ENCODE measurements at places on chromosomes 3 and 15.

GRCh38 chr3:171614318-171614921, 154.2 kb upstream of the TNIK start:
- ATAC-seq = no peak

DNA sequence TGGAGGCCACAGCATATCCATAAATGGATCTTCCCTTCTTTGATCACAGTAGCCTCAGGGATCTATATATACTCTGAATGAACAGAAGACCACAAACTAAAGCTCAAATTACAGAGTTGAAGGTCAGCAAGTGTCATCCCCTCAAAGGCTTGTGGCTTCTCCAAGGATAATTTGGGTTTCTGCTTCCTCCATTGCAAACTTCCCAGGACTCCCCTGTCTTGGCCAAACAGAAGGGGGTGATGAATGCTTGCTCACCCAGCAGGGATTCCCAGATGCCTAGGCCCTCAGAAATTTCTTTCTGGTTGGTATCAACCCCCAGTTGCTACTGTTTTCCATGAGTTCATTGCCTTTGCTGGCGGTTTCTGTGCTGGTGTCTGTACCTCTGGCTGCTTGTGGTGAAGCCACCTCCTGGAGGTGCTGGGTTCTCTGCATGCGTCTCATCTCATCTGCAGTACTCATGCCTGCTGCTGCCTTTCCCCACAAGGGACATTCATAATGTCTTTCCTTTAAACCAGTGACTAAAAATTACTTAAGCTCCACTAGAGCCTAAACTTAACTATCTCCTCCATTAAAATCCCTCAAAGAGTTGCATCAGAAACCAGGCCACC, 17.7 kb downstream of the ENTPD3 start:
- ATAC-seq = no peak

- ATAC-seq = no peak
Observed at GRCh38 chr15:29233566-29233965, 36.1 kb downstream of the NSMCE3 start.

GRCh38 chr3:134651347-134652041, 672 bp upstream of the KY start:
- ATAC-seq = no peak

DNA sequence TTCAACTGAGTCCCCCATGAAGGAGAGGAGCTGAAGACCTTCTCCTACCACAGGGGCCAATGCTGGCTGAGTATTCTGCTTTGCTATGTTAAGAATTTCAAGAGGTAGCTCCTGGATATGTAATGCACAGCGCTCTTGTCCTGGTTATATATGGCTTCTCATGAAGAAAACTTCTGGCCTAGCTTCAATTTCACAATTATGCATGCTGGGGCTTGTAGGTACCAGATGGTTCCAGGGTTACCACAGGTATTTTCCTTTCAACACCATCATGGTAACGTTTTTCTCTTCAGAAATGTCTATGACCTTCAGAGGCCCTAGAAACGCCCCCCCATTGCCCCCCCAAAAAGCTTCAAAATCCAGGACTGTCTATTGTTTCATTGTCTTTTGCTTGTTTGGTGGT, 311.7 kb upstream of the ICE2 start:
- peak; percentile 55 for ATAC-seq

DNA sequence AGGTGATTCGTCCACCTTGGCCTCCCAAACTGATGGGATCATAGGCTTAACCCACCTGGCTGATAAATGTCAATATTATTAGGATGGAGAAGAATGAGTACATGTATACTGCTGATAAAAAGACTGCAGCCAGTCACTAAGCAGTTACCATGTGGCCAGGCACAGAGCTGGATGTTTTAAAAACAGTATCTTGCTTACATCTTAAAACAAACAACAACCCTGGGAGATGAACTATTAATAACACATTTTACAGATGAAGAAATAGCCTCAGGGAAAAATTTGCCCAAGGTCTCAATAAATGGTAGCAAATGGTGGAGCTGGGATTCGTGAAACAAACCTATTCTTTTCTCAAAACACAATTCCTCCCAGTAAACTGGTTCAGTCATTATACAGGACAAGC, 18.1 kb downstream of the IL17RD start:
- no peak for ATAC-seq

GRCh38 chr3:10722911-10723310, 93.1 kb upstream of the SLC6A11 start:
- no peak for ATAC-seq

DNA sequence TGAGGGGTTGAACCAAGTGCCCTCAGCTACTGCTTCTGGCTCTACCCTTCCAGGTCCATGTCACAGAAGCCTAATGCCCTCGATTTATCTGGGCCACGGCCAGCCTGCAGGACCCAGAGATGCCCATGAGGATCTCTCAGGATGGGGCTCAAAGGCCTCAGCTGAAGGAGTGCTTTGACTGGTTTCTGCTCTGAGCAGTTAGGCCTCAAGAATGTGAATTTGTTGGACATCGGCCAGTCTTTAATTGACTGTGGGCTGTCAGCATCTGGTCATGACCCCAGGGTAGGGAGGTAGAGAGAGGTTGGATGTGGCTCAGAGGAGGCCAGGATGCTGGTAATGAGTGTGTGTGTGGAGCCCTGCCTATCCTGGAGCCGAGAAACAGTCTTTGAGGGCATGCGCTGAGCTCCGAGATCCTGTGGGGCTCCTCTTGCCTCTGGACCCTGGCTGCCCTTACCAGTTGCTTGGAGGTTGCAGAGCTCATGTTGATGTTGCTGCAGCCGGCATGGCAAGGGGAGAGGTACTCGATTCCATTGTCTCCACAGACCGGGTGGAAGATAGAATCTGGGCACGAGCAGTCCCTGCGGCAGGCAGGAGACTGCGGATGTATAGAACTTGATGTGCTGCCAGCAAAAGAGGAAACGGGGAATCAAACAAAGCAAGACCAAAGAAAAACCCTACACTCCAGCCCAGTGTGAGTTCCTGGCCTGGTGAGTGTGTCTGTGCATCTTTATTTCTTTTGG, 49.1 kb upstream of the RAB6B start:
- ATAC-seq = peak; percentile 47

GRCh38 chr3:175378348-175378747, 519.2 kb downstream of the NAALADL2 start:
- ATAC-seq = no peak

- ATAC-seq = peak; percentile 44
Observed at GRCh38 chr15:64162478-64162868, 349 bp downstream of the PPIB start.

DNA sequence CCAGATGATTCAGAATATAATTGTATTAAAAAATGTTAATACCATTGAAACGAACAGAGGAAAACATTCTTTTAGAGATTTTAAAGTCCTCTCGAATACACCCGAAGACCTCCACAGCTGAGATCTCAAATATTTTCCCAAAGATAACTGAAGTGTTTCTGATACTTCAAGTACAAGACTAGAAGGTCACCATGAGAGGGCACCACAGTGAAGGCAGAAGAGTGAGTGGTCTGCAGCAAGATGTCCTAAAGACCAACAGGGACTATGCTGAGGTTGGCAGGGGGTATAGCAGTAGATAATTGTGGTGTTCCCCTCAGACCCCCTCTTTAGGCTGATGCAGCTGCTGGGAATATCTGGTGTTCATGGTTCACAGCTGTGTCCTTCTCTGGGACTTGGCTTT, 156.5 kb downstream of the PDCD6IP start:
- ATAC-seq = no peak

- no peak for ATAC-seq
Observed at GRCh38 chr15:78682693-78683410, 41.8 kb upstream of the CHRNB4 start.

DNA sequence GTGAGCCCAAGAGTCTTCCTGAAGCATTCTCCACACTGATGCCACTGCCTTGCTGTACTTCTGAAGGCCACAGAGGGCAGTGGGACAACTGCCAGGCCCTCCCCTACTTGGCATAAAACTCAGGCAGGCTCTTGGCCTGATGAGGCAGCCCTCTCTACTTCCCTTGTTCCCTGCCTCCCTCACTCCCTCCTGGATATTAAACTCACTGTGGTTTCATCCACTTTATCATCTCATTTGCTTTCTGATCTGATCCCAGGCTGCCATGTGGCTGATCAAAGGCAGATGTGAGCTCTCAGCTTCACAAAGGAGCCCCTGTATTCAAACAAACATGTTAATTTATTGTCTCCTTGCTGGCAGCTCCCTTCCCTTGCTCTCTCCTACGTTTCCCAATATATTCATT, 533.5 kb downstream of the IGSF11 start:
- peak; percentile 47 for ATAC-seq

- ATAC-seq = no peak
Observed at GRCh38 chr15:77032052-77032646, 37.2 kb downstream of the PSTPIP1 start.

- ATAC-seq = peak; percentile 76
Observed at GRCh38 chr3:122357828-122358702, 25.0 kb downstream of the MIX23 start.

GRCh38 chr3:148173851-148174250, 523.9 kb upstream of the AGTR1 start:
- no peak for ATAC-seq

GRCh38 chr3:181687190-181687589, 24.5 kb upstream of the SOX2 start:
- no peak for ATAC-seq

DNA sequence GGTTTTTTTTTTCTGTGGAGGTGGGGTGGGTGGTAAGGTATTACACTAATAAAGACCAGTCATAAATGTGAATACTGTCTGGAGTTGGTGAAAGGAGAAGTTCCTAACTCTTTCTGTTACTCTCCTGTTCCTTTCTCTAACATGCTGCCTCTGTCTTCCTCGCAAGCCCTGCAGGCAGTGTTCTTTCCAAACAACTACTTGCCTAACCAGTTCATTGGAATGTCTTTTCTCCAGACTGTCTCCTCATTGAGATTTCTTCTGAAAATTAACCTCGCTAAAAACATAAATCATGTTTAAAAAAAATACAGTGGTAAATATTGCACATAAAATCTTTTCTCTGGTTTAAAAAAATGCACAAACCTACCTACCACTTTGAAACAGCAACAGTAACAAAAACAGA, 135.2 kb downstream of the TP63 start:
- ATAC-seq = peak; percentile 83

- no peak for ATAC-seq
Observed at GRCh38 chr3:80733522-80734176, 965.9 kb upstream of the ROBO1 start.

DNA sequence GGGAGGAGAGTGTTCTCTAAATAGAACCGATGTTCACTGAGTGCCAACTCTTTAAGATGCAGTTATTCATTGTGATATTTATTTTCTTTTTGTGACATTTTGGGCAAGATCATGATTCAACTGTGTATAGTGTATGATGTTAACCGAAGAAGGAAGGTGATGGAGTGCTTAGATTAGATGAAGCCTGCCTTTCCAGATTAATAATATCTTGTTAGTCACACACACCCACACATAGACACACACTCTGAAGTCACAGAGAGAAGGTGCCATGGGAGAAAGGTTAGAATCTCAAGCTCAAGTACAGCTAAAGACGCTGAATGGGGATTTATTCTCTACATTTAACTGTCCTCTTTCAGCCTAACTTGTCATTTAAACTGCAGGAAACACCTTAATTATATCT, 77.0 kb downstream of the SLC9A9 start:
- ATAC-seq = peak; percentile 61

DNA sequence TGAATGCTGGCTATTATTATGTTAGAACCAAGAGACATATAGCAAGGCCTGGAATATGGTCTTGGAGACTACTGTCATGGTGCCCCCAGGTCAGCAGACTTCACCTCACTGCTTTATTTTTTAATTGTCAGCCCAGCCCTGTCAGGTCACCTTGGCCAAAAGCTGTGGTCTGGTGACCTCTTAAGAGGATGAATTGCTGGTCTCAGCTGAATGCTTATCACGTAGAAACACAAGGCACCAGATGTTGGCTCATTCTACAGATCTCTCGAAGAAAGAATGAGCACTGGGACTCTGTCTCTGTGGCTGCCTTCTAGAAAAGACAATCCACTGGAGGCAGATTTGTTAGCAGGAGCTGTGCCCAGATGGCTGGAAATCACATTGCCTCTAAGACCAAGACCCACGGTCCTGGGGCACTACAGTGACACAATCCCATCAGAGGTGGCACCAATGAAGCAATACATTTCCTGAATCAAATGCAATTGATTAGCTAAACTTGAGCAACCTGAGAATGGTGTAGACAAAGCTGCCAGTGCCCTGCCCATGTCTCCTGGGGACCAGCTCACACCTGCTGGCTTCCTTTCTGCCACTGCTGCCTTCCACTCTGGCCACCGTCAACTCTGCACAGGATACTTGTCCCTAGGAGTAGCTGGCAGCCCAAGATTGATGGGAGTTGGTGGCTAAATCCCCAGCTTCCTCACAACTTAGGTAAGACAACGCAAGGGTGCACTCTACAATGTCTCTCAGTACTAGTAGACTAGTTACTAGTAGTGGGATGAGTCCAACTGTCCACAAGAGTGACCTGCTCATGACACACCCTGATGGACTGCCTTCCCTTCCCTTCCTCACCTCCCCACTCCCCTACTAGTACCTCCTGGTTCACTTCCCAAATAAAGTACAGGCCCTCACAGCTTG, 384.9 kb upstream of the PROK2 start:
- no peak for ATAC-seq

DNA sequence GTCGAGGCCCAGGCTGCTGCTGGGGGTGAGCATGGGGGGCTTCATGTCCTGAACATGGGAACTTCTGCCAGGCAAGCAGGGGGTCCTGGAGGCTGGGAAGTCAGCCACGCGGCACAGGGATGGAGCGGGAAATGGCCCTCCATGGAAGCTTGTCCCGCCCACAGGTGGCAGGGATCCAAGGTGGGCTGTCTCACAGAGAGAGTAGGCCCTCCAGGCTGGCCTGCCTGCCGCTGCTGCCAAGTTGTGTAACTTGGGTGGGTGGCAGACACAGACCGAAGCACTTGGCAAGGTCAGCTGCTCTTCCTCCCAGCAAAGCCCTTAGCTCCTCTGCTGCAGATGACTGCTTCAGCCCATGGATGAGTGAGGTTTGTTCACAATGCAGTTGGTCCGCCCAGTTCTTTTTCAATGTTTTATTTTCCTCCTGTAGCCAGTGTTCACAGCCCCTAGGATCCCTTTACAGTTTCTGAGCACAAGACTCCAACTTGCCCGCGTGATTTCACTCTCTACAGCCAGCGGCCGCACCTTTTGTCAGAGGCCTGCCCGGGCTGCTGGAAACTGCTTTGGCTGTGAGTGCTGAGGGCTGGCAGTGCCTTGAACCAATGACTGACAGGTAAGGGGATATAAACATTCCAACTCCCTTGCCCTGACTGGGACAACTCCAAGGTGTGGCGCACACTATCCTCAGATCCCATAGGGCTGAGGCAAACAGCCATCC, 26.7 kb downstream of the HCN4 start:
- ATAC-seq = no peak

DNA sequence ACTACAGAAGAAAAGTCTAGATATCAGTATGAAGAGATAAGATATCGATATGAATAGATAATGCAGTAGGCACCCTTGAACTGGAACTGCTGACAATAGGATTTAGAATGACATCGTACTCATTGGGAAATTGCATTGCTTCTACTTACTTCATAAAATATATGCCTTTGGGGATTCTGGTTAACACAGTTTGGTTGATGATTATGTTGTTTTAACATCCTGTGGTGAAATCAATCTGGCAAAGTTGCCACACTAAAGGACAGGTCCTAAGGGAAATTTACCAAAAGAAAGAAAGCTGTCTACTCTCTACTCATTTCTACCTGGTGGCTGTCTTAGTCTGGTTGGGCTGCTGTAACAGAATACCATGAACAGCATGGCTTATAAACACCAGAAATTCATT, 417.4 kb upstream of the DPH6 start:
- ATAC-seq = no peak

- no peak for ATAC-seq
Observed at GRCh38 chr15:74380361-74381189, 13.1 kb upstream of the CYP11A1 start.

GRCh38 chr15:73891328-73892315, 18.3 kb downstream of the TBC1D21 start:
- peak; percentile 33 for ATAC-seq

Data from esophagus mucosa (tissue), 1 donor.